ENCODE measurements at places on chromosomes 7 and 10.
A peak's percentile ranks its signal among the peaks of the same experiment; 100 is the strongest.

- DNase-seq: no peak
Observed at GRCh38 chr10:89531359-89531758, 4.0 kb downstream of the SLC16A12 start.

- DNase-seq: no peak
Observed at GRCh38 chr7:155191901-155192478, 105.7 kb upstream of the INSIG1 start.

- peak; percentile 40 for DNase-seq
Observed at GRCh38 chr10:49140304-49141177, 6.7 kb upstream of the FAM170B start.

- no peak for DNase-seq
Observed at GRCh38 chr7:15280078-15280733, 281.6 kb downstream of the AGMO start.

GRCh38 chr10:30422981-30423654 lies 10.9 kb upstream of the MAP3K8 start:
- DNase-seq: peak; percentile 77

- no peak for DNase-seq
Observed at GRCh38 chr10:119465085-119465484, 77.4 kb downstream of the RGS10 start.

GRCh38 chr10:1417574-1417973 lies 319.8 kb downstream of the ADARB2 start:
- no peak for DNase-seq

GRCh38 chr7:108270385-108271015 lies 140.3 kb upstream of the LAMB4 start:
- no peak for DNase-seq

- no peak for DNase-seq
Observed at GRCh38 chr10:31760674-31761081, 168.0 kb downstream of the ARHGAP12 start.

- DNase-seq: peak; percentile 96
Observed at GRCh38 chr10:98460837-98461499, 14.2 kb upstream of the HPS1 start.

- peak; percentile 96 for DNase-seq
Observed at GRCh38 chr7:135745703-135746312, 2.8 kb downstream of the FAM180A start.

DNA sequence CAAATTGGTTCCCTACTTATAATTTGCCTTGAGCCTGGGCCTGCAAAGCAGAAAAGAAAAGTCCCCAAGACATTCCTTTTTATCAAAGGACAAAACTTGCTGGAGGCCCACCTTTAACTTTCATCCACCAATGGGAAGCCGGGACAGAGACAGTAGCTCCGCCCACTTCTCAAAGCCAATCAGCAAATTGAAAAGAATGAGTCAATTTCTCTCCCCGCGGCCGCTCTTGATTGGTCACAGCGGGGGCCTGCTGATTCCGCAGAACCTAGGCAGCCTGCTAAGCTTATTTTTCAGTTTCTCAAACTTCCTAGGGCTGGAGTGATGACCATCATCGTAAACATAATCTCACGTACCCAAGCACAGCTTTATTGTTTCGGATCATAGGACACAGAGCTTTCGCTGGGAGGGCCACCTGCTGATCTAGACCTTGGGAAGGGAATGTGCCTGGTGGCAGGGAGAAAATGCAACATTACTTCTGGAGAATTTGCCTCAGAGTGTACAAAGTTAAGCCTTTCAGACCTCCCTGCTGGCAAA lies at the start of gene SLC13A4:
Gene SLC13A4 (minus strand): TSS at position 51 of the 534 bp plus-strand sequence. CDS start 690 bp downstream, outside the sequence.
- no peak for DNase-seq

DNA sequence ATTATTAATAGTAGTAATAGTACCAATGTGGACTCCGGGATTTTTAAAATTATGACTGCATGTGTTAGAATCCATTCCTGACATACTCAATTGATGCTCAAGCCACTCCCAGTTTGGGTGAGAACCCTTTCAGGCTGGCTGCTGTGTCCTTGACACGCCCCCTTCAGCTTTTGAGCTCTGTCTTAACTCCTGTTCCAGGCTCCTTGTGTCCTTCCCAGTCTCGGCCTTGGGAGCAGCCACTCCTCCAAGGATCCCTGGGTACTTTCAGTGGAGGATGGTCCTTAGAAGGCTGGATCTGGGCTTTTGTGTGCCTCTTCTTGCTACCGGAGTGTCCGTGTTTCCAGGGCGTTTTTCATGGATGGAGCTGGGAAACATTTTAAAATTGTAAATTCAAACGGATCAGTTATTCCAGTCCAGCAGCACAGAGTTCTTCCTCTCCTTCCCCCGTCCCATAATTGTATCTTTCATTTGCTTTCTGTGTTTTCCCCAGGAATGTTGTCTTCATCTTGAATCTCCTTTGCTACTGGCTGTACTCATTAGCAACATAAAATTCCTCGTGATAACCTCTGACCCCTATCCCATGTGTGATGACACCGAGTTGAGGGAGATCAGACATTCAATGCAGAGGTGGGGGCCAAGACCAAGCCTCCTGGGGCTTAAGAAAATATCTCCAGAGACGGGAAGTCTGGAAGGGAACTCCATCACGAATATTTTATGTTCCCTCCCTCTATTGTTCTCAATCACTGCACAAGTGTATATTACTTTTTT lies 40.0 kb upstream of the PFKFB3 start:
- peak; percentile 39 for DNase-seq

GRCh38 chr7:84982199-84982598 lies 204.7 kb downstream of the SEMA3D start:
- DNase-seq: peak; percentile 33

DNA sequence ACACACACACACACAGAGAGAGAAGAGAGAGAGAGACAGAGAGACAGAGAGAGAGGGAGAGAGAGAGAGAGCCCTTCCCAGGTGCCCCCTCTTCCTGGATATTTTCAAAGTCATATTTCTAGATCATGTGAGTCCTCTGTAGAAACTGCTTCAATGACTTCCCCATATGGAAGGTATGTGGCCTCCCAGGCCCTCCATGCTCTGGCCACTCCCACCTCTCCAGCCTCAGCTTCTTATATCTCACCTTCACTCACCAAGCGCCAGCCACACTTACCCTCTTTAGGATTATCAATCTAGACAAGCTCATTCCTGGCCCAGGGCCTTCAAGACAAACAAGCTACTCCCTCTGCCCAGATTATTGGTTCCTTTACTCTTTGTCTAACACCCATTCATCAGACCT lies 259.7 kb downstream of the MTERF1 start:
- no peak for DNase-seq

DNA sequence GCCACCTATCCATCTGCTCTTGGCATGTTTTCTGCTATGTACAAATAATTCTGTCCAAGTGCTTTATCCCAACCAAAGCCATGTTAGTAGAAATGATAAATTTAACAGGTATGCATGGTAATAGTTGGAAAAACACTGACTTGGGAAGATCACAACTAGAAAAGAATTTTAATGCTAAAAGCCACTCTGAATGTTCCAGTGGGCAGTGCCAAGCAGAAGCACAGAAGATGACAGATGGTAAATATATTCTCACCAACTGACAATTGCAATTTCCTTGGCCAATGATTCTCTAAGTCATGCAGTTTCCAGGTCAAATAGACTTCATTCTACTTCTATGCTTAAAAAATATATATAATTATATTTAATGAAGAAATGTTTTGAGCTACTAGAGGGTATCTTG lies 83.6 kb upstream of the SEMA3C start:
- no peak for DNase-seq

- no peak for DNase-seq
Observed at GRCh38 chr7:137366995-137367394, 23.5 kb upstream of the PTN start.

DNA sequence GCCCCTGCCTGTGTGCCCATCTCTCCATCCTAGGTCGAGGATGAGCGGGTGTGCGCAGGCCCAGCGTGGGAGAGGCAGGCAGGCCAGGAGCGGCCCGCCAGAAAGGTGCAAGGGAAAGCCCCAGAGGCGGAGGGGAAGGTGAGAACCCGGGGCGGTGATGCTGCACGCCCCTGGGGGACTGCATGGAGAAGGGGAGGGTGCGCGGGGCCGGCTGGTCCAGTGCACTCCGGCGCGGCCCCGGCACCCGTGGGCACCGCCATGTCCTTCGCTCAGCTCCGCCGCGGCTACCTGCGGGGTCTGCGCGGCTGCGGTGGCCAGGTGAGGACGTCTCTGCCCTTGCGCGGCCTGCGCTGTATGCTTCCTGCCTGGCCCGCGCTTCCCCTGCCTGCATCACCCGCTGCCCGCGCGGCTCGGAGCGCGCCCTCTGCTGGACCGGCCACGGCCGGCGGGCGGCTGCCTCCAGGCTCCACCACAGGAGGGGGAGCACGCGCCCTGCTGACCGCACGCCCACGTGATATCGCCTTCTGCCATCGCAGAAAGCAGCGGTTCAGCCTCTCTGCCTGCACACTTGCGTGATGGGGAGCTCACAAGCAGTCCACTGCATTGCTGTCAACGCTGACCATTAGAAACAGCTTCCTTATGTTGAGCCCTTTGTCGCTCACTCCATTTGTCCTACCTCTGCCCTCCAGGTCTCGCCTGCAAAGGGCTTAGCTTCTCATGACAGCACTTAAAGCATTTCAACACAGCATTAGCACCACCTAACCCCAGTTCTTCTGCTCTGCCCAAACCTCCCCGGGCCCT lies 73.9 kb downstream of the CXCL12 start:
- peak; percentile 82 for DNase-seq

DNA sequence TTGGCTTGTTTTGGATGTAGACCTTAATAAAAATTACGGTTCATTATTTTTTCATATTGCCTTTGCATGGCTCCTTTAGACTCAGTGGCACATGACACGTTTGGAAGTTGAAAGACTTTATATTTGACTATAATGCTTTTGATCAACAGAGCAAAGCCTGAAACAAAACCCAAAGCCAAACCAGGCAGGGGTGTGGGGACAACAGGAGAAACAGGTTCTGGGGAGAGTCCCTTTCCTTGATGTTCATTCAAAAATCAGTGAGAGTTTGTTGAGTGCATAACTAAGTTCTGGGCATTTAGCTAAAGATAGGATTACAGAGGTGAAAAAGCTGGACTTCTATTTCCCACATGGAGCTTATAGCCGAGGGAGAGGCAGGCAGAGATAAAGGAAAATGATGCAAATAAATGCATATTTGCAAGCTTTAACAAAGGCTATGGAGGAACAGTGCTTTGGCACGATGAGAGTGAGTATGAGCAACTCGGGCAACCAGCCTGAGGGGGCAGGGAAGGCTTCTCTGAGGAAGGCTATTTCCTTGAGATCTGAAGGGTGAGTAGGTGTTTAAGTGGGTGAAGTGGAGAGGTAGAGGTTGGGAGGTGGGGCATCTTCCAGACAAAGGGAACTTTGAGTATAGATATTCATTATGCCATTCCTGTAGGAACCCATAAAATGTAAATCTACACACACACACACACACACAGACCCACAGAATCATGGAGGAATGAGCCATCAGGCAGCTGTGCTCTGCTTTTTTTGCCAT lies 34.5 kb upstream of the PDZD8 start:
- DNase-seq: no peak

- no peak for DNase-seq
Observed at GRCh38 chr7:92777993-92778392, 58.4 kb downstream of the CDK6 start.

DNA sequence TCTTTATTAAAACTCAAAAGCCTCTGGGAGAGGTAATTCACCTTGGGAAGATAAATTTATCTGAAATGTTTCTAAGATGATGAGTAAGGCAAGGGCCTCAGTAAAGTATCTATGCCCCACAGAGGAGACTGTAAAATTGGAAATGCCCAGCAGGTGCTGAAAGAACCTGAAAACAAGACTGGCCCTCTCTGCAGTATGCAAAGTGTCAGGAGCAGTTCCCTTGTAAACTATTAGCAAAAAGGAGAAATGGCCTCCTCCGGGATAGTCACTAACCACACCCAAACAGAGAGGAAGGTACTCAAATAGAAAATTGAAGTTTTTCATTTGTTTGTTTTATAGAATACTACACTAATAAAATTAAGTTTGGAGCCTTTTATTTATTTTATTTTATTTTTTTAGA lies 81.2 kb downstream of the FZD1 start:
- no peak for DNase-seq

- DNase-seq: no peak
Observed at GRCh38 chr10:131166486-131166885, 145.0 kb downstream of the TCERG1L start.

DNA sequence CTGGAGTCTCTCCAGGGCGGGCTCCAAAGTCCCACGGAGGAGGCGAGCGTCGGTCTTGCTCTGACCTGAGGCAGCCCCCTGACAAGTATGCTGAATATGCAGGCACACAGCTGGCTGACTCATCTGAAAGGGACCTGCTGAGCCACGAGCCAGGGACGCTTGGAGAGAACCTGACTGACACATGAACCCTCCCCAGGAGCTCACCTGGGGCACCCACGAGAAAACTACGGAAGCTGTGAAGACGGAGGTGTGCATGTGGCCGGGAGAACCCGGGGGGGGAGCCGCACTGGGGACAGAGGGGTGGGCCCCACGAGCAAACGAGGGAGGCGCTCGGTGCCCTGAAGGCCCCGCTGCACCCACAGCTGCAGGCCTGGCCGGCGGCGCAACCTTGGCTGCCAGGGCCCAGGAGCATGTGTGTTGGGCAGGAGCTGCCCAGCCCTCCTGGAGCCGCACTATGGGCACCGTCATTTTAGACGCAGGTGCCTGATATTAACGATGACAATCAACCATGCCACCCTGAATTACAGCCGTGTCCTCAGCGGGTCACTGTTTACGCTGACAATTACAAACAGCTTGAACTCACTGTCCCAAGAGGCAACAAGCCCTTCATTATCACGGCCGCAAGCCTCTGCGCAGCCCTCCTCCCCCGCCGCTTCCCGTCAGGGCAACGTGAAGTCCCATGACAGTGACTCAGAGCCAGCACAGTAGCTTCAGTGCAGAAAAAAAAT lies 64.7 kb downstream of the DIP2C start:
- peak; percentile 62 for DNase-seq

DNA sequence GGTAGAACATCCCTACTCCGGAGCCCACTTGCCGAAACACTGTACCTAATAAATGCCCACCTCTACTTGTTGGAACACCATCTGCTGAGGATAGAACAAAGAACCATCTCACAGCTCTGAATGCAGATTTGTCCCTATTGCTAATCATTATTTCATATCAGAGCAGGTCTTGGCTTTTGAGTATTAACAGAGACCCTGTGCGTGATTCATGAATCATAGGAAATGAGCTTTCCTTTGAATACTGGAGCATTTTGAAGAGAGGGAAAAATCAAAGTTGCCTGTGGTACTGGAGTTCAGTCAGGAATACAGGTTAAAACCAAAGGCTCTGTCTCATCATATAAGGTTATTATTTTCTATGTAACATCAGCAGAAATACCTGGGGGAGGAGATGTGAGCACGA lies 1132.3 kb downstream of the XPNPEP1 start:
- DNase-seq: no peak

DNA sequence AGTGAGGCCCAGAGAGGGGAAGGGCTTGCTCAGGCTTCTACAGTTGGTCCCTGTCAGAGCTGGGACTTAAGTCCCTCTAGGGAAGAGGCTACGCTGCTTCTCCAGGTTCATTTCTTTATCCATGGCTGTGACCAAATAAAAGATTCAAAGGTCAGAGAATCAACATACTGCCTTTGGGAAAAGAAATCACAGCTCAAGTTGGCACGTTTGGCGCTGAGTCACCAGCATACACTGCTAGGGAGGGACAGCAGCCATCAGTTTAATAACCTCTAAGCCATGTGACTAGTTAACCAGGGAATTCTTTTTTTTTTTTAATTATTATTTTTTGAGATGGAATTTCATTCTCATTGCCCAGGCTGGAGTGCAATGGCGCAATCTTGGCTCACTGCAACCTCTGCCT lies 28.4 kb upstream of the CRHR2 start:
- no peak for DNase-seq

All from EL (cell line).